ENCODE measurements at places on chromosomes 4 and X. TPM values are rescaled to one million over a fixed set of nuclear protein-coding genes. Genes with fewer than 3 reads are reported as not detected.

DNA sequence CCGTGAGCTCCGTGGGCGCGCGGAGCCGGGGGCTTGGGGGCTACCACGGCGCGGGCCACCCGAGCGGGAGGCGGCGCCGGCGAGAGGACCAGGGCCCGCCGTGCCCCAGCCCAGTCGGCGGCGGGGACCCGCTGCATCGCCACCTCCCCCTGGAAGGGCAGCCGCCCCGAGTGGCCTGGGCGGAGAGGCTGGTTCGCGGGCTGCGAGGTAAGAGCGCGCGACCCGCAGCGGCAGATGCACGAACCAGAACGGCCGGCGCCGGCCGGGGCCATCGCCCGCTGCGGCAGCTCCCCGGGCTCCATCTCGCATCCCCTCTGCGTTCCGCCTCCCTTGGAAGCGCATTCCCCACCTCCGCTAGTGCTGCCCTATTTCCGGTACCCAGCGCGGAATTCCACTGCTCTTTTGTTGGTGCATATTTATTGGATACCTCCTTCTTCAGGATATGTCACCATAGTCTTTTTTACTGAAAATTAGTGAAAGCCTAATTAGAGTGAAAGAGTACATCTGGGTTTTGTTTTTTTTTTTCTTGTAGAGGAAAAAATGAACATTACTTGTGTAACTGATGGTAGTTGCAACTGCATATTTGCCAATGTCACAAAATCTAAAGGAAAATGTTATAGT, 797 bp downstream of the PKD2 start:
- peak; percentile 35 for DNase-seq

- peak; percentile 19 for DNase-seq
Observed at GRCh38 chrX:3678328-3678727, 35.1 kb downstream of the PRKX start.

GRCh38 chrX:103879339-103879738, 47.3 kb upstream of the RAB9B start:
- DNase-seq, result no peak

GRCh38 chr4:149398993-149399392, 416.6 kb downstream of the IQCM start:
- no peak for DNase-seq

- no peak for DNase-seq
Observed at GRCh38 chr4:63578383-63578782, 830.9 kb downstream of the TECRL start.

- peak; percentile 82 for DNase-seq
Observed at GRCh38 chr4:54937501-54937900, 187.9 kb downstream of the KDR start.

UCP1 gene
- total RNA-seq, result not detected

GRCh38 chr4:8769645-8770517, 101.8 kb downstream of the HMX1 start:
- no peak for DNase-seq

GRCh38 chr4:106584337-106584989, 215.9 kb upstream of the GIMD1 start:
- DNase-seq, result no peak

GRCh38 chr4:128596115-128596514, 213.4 kb upstream of the JADE1 start:
- no peak for DNase-seq

GRCh38 chr4:98298022-98298421, 36.8 kb downstream of the RAP1GDS1 start:
- no peak for DNase-seq

- no peak for DNase-seq
Observed at GRCh38 chrX:11530621-11531020, 135.1 kb downstream of the ARHGAP6 start.

PAGE2 gene
- not detected for total RNA-seq

GRCh38 chr4:12692815-12693214, 791.3 kb downstream of the RAB28 start:
- DNase-seq, result no peak

DNA sequence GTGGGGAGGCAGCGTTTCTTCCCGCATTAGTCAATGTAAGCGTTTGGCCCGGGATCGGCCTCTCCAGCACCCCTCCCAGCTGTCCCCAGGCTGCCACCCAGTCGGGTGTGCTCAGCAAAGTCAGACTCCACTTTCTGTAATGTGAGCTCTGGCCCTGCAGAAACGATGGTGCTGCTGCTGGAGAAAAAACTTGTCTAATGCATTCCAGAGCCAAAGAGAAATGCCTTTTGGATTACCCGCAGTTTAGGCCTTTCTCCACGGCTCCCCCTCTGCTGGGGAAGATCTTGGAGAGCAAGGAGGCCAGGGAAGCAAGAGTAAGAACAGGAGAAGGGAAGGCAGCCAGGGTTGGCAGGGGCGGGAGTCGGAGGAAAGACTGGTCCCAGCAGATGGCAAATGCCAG, 55.2 kb downstream of the ELF4 start:
- DNase-seq, result no peak

DNA sequence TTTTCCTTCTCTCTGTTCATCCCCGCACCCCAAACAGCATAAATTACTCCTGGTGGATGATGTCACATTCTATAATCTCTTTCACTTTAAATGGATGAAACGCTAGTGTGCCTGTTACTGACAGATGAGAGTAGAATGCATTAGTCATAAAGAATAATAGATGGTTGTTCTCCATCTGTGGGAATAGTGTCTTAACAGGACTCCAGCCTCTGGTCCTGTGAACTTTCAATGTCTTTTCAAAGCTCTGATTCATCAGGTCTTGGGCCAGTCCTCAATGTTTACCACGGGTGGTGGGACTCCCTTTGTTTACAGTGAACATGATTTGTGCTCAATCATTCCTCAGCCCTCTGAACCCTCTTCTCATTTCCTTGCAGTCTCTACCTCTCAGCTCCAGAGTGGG, 182.6 kb downstream of the GABRB1 start:
- DNase-seq, result no peak

DNA sequence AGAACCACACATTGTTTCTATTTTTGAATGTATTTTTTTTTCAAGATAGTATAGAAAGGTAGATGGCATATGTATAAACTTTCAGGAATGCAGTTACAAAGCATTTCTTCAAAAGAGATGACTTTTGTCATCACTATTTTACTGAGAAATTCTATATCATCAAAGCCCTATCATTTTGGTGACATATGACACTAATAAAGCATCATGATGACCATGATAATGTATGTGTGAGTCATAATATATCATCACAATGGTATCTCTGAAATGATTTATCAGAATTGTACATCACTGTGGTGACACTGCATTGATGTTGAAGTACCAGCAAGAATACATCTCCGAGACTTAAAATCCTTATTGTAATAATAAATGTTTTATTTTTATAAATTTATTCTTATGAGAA, 1740.8 kb downstream of the PCDH7 start:
- no peak for DNase-seq

GRCh38 chrX:45769761-45770582, 569.3 kb upstream of the DIPK2B start:
- no peak for DNase-seq

FAM47E gene
- 1.3 TPM for total RNA-seq

WDR19 gene
- total RNA-seq, result 13.2 TPM

Data from hematopoietic multipotent progenitor cell (in vitro differentiated cells).